ENCODE measurements at places on chromosomes 12 and 14. TPM values are rescaled to one million over a fixed set of nuclear protein-coding genes. Genes with fewer than 3 reads are reported as not detected.

PSMC6 gene
- 134 TPM for total RNA-seq

DNA sequence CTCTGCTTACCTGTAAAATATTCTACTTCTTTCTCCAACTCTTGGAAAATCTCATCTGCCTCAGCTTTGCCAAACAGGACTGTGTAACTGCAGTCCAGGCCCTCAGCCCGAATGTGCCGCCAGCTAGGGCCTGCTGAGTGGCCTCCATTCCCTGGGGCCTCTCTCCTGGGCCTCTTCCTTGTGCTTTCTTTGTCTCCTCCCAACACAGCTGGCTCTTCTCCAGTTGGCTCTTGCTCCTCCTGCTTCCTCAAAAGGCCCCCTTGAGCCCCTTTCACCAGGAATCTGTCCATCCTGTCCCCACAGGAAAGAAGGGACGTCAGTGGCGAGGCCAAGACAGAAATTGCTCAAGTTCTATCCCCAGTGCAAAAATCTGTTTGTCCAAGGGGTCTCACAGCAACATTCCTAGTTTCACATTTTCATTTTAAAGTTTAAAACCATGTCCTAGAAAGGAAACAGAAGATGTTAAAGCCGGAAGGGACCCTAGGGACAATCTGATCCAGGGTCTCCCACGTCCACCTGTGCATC, 713 bp downstream of the ALKBH2 start:
- DNase-seq, result no peak

TTC9 gene
- total RNA-seq, result 5.6 TPM

- DNase-seq, result peak; percentile 79
These were observed 112.9 kb downstream of the HMGA2 start for GRCh38 chr12:65937161-65937641.

GRCh38 chr14:101622251-101623076, 61.2 kb downstream of the DIO3 start:
- DNase-seq, result no peak

DNA sequence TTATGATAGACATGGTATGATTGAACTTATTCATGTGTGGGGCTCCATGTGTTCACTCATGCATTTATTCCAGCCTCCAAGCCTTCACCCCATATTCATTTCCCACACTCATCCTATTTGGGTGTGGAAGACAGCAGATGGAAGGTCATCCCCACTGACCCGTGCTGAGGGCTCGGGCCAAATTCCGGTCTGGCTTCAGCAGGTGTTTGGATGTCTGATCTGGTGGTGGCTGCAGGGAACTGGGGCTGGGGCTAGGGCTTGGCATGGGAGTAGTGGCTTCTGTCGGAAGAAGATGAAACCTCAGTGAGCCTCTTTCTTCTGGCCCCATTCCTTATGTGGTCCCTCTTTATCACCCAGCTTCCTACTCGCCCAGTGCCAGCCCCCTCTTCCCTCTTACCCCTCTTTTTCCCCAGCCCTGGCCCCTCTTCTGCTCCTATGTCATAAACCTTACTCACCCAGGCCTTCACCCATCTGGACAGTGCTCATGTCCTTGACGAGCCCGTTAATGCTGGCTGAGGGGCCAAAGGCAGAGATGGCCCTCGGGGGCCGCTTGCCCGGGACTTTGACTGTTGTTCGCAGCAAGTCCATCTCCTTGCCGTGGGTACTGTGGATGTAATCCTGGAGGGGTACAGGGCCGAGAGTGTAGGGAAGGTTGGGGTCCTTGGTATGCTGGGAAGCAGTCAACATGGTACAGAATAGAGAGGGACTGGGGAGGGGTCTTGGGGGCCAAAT, 8.0 kb downstream of the AGAP2 start:
- no peak for DNase-seq

GRCh38 chr14:94524093-94524492, 14.8 kb upstream of the SERPINA12 start:
- DNase-seq, result no peak

- DNase-seq, result no peak
These were observed 5.8 kb downstream of the PHB2 start for GRCh38 chr12:6964605-6965025.

HOXC4 gene
- 4.2 TPM for total RNA-seq

DNA sequence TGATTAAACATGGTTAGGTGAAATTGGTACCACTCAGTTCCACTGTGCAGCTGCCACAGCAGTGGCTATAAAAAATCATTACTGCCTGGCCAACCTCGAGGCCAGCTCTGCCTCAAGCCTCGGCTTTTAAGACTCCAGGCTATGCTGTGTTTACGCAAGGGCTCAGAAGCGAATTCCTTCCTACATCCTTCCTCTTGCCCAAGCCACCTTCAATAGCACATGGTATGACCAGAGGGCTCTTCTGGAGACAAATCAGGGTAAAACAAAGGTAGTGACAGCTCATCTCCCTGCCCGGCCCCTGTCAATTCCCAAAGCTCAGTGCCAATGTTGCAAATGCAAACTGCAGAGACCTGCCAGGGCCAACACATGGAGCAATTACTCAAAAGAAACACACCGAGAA, 31.9 kb downstream of the NUAK1 start:
- DNase-seq, result no peak

DNA sequence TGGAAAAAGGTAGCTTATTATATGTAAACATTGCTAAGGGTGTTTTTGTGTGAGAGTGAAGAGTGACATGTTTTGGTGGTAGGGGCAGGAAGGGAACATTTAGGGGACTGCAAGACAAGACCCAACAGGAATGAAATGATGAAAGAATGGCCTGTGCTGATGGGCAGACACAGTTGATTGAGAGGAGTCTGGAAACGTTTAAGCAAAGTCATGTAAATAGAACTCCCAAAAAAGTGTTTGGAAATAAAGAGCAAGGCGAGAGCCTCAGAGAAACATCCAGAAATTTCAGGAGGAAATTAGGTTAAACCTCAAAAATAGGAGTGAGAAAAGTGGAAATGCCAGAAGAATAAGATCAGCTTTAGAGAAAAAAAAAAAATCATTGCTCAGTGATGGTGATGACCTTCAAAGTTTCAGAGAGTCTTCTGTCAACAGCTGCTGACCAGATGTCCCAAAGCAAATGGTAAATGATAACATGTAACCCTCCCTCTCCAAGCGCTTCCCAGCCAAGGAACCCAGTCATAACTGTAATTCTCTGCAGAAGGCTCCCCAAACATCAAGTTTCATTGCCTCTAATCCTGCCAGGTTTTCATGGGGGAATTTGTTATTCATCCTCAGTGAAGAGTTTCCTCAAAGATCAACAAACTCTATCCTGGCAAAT, 223.2 kb upstream of the FAR2 start:
- DNase-seq, result no peak

GRCh38 chr12:76611533-76611932, 52.0 kb upstream of the OSBPL8 start:
- DNase-seq, result peak; percentile 83

DNA sequence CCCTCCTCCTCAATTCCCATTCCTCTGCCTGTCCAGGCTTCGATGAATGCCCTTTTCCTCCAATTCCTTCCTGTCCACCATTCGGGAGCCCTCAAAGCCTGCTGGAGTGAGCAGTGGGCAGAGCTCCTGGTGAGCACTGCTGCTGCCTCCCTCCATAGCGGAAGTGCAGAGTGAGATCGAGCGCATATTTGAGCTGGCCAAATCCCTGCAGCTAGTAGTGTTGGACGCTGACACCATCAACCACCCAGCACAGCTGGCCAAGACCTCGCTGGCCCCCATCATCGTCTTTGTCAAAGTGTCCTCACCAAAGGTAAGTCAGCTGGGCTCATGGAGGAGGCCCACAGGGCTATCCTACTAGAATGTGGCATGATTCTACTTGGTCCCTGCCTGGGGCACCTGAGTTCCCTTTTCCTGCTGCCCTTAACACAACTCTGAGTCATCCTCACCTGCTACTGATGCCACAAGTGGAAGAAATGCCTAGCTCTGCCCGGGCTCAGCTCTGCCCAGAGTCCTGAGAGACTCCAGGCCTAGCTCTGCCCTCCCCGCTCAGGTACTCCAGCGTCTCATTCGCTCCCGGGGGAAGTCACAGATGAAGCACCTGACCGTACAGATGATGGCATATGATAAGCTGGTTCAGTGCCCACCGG, 8.0 kb downstream of the CACNB3 start:
- DNase-seq, result no peak

DNA sequence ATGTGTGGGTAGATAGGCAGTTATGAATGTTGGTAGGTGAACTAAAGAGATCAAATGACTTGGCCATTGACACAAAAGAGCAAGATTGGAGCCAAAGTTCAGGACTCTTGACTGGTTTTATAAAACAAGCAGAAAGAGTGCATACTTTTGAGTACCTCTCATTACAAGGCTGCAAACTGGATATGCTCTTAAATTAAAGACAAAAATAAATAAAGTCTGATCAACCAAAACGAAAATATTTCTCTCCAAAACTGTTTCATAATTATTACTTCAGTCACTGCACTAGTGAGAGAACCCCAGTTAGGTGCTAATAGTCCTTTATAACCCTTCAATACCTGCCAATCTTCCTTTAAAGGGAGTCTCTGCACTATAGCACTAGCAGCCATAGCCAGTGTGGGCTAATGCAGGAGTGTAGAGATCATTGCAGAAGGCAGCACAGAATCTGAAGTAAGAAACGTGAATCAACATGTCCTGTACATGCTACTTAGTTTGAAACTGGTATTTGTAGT, 147.1 kb downstream of the FOXA1 start:
- no peak for DNase-seq

- no peak for DNase-seq
These were observed 3.3 kb downstream of the FGD6 start for GRCh38 chr12:95213928-95214327.

GRCh38 chr12:19410211-19410610, 29.1 kb upstream of the AEBP2 start:
- DNase-seq, result no peak

CNTN1 gene
- not detected for total RNA-seq

- no peak for DNase-seq
These were observed 599.4 kb upstream of the MDGA2 start for GRCh38 chr14:48274826-48275225.

DNA sequence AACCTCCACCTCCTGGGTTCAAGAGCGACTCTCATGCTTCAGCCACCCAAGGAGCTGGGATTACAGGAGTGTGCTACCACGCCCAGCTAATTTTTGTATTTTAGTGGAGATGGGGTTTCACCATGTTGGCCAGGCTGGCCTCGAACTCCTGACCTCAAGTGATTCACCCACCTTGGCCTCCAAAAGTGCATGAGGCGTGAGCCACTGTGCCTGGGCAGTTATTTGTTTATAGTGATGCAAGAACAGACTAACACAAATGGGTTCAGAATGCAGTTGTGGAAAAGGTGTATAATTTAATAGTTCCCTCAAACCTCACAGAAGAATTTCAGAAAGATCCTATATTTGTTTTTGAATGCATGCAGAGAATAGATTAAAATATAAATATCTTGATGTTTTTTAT, 447.1 kb downstream of the ZFP36L1 start:
- peak; percentile 16 for DNase-seq

SDR9C7 gene
- not detected for total RNA-seq

AKAP3 gene
- 0.52 TPM for total RNA-seq

DNA sequence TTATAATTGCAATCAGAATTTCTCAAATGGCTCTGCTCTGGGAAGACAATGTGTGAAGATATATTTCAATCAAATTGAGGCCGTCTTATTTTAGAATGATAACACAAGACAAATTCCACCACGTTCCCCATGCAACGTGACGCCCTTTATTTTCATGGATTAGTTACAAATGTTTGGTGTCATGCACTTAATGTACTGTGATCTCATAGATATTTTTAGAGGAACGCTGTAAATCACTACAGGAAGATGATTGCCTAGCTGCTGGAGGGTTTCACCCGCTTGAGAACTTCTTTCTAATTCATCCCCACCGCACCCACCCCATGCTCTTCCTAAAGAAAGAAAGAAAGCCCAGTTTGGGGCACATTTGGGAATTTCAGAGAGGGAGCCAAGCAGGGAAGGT, 117.2 kb downstream of the PLXNC1 start:
- DNase-seq, result no peak

ACSM4 gene
- total RNA-seq, result not detected

GRCh38 chr14:53953002-53953827, 3.4 kb downstream of the BMP4 start:
- peak; percentile 77 for DNase-seq
